Muscle of leg (tissue), 16 donors: ENCODE measurements at places on chromosomes 12 and 14. TPM values are rescaled to one million over a fixed set of nuclear protein-coding genes. Genes with fewer than 3 reads are reported as not detected.

Gene RNASE4
- 18.4 TPM for total RNA-seq

Gene LTBP2
- 10.5 TPM for total RNA-seq

Gene SMOC1
- total RNA-seq, result 2.1 TPM

Gene HAL
- 0.18 TPM for total RNA-seq

Gene SERPINA6
- not detected for total RNA-seq

Gene PMCH
- not detected for total RNA-seq

Gene INHBC
- not detected for total RNA-seq

Gene SMCO2
- not detected for total RNA-seq

Gene LALBA
- total RNA-seq, result not detected

Gene HCAR1
- total RNA-seq, result 0.09 TPM

Gene ADCY6
- 25.6 TPM for total RNA-seq

Gene CARMIL3
- 0.27 TPM for total RNA-seq

Gene SMIM41
- total RNA-seq, result 0.13 TPM

Gene TNS2
- 49.3 TPM for total RNA-seq

Gene TBX3
- 16.6 TPM for total RNA-seq

Gene GLS2
- 0.09 TPM for total RNA-seq

Gene FGF23
- total RNA-seq, result 0.04 TPM

Gene ST8SIA1
- 6.9 TPM for total RNA-seq

Gene PLEKHG7
- 0.18 TPM for total RNA-seq

Gene ALDH1L2
- total RNA-seq, result 7.5 TPM

Gene ACOT4
- 0.31 TPM for total RNA-seq

Gene GALNT16
- total RNA-seq, result 10.7 TPM

Gene DYNC1H1
- total RNA-seq, result 254 TPM

Gene CCDC38
- total RNA-seq, result 0.09 TPM
